Stimulated activated CD8-positive, alpha-beta memory T cell treated with anti-CD3 and anti-CD28 coated beads, Interleukin-7, amount 100 ng/mL, for 24 hours (primary cell): ENCODE measurements at places on chromosomes 12 and 14.

- peak; percentile 87 for DNase-seq
Measured at GRCh38 chr12:100142851-100143559, at the start of gene BLTP3B. Gene BLTP3B (minus strand): TSS chr12:100142874. CDS start chr12:100142635, 239 bp downstream.

DNA sequence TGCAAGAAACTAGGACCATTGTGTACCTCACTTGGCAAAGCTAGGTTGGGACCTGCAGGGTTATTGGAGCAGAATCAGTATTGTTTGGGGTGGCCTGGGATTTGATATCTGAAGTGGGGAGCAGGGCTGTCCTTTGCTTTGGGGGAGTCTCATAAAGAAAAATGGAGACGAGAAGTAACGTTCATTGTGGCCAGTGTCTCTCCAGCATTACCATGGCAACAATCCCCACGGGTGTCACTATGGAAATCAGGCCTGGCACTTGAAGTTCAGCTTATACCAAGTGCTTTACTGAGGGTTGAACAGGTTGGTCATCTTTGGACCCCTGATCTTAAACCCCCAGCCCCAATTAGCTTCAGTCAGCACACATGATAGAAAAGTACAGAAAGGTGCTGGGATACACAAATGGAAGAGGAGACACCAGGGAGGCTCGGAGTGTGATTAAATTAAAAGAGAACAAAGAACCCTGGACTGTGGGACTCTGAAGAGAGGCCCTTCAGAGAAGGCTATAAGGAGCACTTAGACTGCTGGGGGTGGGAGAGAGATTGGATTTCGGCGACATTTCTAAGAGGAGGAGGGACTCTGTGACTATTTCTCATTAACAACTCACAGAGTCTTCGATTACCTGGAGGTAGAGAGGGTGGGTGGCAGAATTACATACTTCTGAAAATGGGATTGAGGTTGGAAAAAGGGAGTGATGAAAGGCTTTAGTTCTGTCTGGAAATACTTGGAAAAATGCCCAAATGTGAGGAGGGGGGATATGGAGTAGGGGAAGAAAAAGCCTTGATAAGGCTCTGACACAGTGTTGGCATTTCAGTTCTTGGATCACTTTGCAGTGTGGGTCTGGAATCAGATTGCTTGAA lies 3.7 kb downstream of the KIF5A start:
- DNase-seq = no peak

- DNase-seq = no peak
Measured at GRCh38 chr14:59490756-59491155, 6.4 kb downstream of the JKAMP start.

DNA sequence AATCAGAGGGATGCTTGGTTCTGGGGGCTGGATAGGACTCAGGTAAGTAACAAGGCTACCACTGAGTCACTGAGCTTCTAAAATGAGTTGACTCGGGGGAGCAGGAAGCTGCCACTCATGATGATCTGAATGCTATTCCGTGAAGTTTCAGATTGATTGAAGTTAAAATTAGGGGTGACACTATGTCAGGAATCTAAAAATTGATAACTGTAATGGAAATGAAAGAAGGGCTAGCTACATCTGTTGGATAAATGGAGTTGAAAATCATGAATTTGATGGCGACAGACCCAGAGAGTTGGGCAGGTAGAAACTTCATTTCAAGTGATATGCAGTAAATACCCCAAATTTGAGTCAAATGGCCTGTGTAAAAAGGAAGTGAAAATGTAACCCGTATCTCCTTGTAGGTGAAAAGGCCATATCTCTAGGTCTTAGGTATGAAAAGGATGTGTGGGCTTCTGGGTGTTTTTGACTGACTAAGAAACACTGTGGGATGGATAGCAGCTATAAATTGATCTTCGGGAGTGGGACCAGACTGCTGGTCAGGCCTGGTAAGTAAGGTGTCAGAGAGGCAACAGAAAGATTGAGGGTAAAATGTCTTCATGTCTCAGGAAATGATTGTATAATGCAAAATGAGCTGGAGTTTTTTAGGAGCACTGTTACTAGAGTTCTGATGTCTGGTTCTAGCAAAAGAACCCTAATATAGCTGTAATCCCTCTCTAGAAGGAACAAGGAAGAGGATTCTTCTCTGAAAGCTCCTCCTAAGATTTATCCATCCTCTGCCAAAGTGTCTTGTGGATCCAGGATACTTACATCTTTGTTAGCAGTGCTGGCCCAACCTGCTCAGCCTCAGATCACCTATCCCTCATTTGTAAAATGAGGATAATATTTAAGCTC lies 57.3 kb downstream of the DAD1 start:
- DNase-seq = no peak

- DNase-seq = no peak
Measured at GRCh38 chr14:36863271-36863670, 201.6 kb downstream of the PAX9 start.

- DNase-seq = no peak
Measured at GRCh38 chr14:23366426-23366921, 1.5 kb upstream of the EFS start.

DNA sequence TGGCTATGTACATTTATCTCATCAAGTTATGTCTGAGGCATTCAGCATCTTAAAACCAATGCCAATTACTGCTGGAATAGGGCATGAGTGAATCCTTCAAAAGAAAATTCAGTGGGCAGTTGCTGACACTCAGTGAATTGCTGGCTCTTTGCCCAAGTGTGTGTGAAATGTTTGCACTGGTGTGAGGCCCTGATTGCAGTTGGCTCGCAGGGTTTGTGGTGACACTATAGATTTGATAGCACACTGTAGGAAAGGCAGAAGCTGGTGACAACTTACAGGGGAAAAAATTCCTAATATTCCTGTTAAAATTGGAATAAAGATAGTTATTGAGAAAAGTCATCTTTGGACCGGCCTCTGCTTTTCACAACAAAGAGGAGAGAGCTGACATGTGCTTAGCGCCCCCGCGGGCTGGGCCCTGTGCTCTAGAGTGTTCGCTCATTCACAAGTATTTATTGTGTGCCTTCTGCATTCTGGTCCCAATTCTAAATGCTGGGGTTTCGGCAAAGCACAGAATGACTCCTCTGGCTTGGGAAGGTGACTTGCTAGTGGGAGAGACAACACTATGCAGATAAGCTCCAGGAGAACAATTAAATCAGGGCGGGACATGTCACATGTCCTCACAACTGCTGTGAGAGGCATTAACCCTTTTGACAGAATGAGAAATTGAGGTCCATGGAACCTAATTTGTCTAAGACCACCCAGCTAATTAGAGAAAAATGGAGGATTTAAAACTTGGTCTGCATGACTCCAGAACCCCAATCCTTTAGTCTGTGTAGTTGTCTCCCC lies 418.7 kb downstream of the NPAS3 start:
- no peak for DNase-seq

GRCh38 chr12:47107926-47108325 lies 28.2 kb upstream of the AMIGO2 start:
- no peak for DNase-seq

DNA sequence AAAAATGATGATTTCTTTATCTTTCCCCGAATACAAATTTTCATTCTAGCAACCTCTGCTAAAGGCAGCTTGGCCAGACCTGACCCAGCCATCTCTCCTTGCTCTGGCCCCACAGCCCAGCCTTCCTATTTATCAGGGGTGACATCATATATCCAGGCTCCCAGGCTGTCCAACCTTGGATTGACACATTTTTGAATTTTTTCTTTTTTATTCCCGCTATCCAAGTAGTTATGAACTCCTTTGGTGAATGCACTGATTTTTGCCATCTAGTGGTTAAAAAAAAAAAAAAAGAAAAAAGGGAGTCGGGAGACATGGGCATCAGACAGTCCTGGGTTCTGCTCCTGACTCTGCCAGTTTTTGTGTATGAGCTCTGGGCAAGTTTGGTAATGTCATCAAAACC lies 120.5 kb downstream of the PTPN11 start:
- DNase-seq = no peak

GRCh38 chr12:124322271-124322998 lies 27.5 kb downstream of the RFLNA start:
- no peak for DNase-seq

DNA sequence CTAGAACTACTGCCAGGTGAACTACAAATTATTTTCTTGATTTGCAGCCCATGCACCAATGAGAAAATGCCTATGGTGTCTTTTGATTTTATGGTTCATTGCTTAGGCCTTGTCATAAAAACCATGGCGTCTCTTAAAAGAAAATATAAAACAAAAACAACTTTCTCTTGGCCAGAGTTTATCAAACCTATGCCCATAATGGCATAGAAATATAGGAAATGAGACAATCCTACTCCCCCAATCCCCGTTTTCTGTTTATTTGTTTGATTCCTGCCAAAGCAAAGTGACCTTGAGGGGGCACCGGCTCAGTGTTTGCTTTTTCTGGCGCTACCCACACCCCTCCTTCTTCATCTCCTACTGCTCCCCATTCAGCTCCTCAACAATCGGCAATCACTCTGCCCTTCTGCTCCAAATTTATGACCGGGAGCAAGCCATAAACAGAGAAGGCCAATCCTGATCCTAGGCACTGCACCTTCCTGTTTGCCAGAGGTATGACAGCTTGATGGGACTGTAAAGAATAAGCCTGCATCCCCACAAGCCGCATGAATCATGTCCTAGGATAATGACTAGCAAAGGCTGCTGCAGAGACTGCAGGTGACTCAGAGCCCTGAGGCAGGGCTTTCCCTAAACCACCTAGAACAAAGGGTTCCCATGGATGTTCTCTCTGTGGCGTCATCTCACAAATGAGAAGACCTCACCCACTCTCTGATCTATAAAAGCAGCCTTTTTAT lies 874.9 kb downstream of the NRXN3 start:
- no peak for DNase-seq

DNA sequence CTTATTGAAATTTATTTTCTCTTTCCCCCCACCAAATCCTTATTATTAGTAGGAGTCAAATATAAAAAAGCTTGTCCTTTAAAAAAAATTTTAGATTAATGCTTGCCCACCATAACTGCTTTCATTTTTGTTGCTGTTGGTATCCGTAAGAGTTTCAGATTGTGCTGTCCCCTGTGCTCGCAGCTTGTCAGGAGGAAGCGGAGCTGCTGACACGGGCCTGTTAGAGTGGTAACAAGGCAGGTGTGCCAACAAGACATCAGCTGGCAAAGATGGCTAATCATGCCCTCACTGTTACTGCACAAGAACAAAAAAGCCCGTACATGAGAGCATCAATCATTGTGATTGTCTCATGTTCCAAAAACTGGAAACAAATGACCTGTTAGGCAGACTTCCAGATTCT lies 148.4 kb downstream of the ALG10B start:
- no peak for DNase-seq

- DNase-seq = no peak
Measured at GRCh38 chr12:25811656-25812126, 146.8 kb upstream of the RASSF8 start.

DNA sequence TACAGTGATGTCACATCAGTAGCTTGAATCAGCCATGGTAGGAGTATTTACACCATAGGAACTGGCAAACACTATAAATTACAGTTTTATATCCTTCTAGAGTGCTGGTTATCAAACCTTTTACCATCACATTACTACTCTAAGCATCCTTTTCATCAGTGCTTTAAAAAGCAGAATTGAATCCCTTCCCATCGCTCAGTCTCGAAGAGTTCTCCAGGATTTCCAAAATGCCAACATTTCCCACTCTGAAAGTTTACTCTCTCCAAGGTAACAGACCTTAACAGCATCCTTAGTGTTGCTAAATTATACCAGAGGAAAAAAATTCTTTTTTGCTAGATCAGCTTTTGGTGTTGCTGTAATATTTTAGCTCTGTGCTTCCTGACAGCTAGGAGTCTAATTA lies 209.4 kb upstream of the USP15 start:
- no peak for DNase-seq

DNA sequence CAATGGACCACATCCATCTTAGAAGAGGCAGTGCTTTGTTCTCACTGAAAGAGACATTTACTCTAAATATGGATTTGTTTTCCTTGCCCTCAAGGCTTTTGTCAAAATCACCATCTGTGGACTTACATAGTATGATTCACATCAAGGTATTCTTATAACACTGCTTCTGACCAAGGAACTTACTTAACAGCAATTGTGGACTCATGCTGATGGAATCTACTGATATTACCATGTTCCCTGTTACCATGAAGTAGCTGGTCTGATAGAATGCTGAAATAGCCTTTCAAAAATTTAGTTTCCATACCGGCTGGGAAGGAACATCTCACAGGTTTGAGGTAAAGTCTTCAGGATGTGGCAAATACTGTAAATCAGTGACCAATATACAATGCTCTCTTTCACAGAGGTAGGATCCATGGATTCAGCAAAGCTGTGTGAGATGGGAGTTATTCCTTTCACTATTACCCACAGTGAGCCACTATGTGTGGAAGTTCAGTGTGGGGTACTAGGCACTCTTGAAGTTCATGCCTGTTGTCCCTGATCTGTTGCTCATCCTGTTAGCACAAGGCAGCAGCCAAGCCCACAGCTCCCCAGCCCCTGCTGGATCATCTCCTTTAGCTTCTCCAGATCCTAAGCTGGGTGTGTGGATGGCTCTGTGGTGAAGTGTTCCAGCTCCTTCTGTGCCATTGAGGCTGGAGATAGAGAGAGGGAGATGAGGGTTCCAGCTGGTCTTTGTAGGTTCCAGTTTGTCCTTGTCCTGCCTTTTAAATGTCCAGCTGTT lies 126.4 kb downstream of the ATP23 start:
- no peak for DNase-seq

DNA sequence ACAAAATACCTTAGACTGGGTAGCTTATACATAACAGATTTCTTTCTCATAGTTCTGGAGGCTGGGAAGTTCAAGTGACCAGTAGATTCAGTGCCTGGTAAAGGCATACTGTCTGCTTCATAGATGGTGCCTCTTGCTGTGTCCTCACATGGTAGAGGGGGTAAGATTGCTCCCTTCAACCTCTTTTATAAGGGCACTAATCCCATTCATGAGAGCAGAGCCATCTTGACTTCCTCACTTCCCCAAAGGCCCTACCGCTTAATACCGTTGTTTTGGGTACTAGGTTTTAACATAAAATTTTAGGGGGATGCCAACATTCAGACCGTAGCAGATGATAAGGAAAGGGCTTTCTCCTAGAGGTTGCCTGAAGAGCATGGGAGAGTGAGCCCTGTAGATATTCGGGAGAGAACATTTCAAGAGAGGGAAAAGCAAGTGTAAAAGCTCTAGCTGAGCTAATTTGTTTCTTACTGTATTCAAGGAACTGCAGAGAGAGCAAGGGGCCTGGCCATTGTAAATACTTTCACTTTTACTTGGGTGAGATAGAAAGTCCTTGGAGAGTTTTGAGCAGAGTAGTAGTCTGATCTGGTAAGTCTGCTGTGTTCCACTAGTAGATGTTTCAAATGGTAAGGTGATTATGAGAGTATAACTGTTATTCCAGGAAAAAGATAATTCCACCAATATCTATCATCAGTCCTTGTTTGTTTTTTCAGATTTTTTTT lies 27.3 kb downstream of the FRS2 start:
- no peak for DNase-seq
